Occipital lobe (tissue), 3 donors: ENCODE measurements at places on chromosomes 2 and 18.

GRCh38 chr2:235685024-235685721, 191.3 kb downstream of the AGAP1 start:
- no peak for DNase-seq

- no peak for DNase-seq
Observed at GRCh38 chr2:3631161-3631850, 26.7 kb upstream of the ALLC start.

DNA sequence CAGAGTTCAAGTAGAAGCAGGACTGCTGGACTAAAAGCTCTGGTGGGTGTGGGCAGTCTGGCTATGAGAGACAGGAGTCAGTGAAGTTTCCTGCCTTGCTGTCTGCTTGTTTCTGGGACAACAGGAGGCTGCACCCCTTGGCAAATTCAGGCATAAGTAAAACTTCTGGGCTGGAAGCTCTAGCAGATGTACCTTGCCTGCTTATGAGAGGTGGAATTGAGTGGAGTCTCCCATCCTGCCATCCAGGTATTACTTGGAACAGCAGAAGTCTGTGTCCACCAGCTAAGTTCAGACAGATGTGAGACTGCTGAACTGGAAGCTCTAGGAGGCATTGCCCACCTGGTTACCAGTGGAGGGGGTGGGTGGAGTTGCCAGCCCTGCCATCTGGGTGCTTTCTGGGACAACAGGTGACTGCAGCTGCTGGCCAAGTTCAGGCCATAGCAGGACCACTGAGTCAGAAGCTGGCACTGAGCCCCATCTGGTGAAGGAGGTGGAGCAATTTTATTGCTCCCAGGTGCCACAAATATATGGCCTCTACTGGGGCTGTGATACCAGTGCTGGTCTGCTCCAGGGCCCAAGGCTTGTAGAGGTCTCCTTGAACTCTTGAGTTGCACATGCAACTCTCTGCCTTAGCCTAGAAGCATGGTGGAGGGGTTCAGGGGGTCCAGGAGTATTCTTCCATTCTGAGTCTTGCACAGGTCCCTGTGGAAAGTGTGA, 199.4 kb upstream of the FN1 start:
- no peak for DNase-seq

- DNase-seq, result no peak
Observed at GRCh38 chr2:164721430-164721829, 100.1 kb upstream of the GRB14 start.
